ENCODE measurements at places on chromosomes 7 and 10.
A peak's percentile ranks its signal among the peaks of the same experiment; 100 is the strongest.

DNA sequence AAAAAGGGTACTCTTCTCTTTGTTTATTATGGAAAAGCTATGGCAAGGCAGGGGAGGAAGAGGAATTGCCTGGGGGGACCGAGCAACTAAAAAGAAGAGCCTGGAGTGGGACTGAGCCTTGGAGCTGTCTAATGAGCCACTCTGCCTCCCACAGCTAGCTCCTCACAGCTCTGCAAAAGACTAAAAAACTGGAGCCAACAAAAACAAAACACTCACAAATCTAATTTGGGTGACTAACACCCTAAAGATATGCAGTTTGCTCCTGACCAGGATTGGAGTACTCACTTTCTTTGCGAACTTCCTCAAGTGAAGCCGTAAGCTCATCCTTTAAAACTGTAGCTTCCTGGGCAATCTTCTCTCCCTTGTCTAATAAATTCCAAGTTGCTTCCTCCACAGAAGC is 89.4 kb downstream of the CTNNA3 start:
- DNase-seq, result no peak

DNA sequence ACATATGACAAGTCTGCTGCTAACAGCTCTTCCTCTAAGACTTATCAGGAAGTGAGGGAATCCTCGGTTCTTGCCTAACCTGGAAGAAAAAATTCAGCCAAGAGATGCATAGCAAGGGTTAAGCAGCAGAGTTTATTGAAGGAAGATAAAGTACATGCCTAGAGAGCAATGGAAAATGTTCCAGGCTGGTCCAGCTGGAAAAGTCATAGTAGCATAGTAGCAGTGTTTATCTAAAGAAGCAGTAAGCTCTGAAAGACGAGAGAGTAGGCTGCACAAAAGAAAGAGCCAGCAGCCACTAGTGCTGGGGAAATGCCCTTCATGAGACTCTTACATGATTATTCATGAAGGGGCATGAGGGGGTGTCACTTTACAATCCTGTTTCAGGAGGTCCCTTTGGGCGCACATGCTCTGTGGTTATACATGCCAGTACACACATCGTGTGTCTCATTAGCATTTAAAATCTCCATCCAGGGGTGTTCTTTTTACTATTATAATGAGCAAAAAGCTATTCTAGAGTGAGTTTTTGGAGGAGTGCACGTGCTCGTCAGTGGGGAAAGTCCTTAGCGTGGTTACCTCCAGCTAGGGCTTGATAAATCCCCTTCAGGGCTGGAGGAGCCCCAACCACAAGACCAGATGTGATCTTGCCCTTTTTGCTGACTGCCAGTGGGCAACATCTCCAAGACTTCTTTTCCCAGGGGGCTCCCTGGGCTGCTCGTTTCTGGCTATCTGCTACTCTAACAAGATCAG is 716.1 kb downstream of the PARD3 start:
- DNase-seq, result no peak

DNA sequence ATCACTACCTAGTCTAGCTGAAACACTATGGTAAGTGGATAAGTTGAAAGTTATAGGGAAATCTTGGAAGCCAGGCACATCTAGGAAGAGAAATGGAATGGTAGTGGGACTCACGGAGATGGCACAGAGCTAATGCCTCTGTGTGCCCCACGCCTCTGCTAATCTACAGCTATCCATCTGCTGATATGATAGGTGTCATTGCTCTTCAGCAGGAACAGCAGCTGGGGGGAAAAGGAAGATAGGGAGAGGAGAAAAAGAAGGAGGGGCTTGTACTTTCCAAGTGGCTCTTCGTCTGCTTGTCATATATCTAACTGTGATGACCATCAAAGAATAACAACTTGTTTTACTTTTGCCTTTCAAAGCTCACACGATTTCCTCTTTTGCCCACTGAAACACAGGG is 1199.1 kb upstream of the SORCS1 start:
- DNase-seq, result no peak

DNA sequence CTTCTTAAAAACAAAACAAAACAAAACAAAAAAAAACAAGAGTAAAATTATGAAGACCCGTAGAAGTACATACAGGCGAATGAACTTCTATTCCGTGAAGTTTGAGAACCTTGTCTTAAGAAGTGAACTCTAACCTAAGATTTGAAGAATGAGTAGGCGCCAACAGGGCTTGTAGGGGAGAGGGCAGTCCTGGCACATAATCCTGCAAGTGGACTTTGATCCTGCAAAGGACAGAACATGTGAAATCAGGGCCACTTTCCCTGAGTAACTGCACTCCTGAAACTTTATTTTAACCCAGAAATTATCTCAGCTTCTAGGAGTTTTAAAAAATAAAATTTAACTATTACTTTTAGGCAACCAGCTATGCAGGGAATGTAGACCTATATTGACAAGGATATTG is 62.0 kb downstream of the GNAT3 start:
- DNase-seq, result no peak

DNA sequence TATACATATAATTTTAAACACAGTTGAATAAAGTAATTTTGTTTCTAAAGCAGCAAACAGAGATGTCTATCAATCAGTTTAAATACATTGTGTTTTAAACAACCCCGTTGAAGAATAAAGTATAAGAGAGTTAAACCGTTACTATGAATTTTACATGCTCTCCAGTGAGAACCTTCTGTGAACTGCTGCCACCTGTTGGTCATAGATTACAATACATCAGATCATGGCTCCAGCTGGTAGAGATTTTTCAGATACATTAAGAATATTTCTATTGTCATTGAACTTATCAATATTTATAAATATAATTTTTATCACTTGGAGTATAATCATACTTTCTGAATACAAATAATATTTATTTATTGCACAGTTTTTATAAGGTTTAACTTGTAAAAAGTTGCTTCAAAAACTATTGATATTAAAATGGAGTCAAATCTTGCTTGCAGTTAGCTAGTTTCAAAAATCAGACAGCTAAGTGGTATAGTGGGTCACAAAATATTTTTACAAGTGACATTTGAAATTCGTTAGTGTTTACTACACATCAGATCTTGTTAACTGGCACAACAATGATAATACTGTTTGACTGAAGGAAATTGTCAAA is 561.2 kb upstream of the PHF14 start:
- DNase-seq, result peak; percentile 37

DNA sequence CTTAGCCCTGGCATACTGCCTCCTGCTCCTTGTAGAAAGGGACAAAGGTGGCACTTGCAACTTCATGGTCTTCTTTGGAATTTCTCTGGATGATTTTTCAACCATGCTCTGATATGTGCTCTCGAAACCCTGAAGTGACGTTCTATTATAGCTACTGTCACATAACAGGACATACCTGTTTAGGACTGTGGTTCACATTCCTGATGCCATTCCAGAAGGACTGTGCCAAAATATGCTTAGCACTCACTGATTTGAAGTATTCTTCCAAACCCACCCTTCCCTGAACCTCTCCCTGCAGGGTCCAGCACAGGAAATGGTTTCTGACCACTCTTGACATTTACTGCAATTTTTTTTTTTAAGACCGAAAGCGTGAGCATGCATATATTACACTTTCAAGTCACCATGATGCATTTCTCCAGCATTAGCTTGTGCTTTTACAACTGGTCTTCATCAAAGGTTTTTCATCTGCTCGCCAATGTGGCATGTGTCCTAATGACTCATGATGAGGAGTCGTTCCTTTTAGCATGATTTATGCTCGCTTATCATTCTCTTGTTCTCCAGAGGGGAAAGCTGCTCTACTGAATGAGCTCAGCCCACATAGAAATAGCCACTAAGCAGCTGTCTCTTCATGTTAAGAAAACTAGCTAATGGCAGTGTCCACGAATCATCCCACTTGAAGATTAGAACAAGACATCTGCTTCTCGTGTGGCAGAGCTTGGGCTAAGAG is 135.2 kb downstream of the ADAM12 start:
- no peak for DNase-seq

GRCh38 chr7:70698219-70698832 is 433.6 kb upstream of the GALNT17 start:
- DNase-seq, result peak; percentile 50

DNA sequence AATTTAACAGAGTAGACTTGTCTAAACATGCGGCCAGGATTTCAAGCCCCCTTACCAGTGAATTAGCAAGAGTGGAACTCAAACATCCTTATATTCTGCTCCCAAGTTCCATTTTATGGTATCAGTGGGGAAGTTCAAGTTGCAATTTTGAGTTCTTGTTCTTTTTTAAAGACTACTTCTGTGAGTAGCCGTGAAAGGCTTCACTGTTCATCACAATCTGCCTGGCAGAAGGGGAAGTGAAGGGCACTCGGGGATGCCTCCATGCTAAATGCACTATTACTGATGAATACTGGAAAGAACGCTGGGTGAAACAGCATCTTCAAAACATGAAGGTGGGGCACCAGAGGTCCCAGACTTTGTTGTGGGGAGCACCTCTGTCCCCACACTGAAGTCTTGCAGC is 22.4 kb upstream of the FGL2 start:
- DNase-seq, result peak; percentile 49
